ENCODE measurements at places on chromosomes 12 and 14.

DNA sequence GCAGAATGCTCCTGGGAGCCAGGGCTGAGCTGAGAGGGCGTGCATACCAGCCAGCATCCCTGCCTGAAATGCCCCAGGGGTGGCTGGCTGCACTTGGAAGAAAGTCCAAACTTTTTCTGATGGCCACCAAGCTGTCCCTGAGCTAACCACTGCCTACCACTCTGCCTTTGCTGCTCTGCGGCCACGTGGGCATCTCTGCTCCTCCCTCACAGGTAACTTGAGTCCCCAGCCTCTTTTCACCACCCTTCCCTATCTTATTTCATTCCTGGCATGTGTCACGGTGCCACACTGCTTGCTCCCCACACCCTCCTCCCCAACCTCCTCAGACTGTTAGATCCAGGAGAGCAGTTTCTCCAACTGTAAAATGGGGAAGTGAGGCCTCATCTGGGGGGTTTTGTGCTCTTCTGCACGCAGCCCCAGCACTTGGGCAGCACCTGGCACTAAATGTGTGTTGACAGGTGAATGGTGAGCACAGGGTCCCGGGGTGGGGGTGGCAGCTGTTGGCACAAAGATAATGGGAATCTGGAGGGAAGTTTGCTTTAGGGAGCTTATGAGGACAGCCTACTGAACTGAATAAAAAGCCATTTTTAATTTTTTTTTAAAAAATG, 113.0 kb downstream of the GLT1D1 start:
- DNase-seq = peak; percentile 91

GRCh38 chr14:97408937-97409815, 612.0 kb downstream of the VRK1 start:
- DNase-seq = no peak

DNA sequence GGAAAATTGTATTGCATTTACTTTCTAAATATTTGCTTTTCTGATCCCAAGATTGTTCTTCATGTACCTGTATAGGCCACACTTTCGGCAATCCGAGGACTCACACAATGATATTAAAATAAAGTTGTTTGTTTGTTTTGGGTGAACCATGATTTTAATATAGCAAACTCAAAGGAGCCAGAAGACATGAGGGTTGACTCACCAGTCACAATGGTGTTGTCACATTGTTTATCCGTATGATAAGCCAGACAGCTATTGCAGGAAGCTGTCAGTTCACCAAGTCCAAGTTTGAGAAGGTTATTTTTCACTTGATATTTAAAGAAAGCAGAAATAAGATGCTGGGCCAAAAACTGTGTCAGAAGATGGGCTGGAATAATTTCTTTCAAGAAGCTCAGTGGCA, 67.1 kb upstream of the CPM start:
- DNase-seq = no peak

GRCh38 chr14:22973217-22974032, 8.9 kb downstream of the AJUBA start:
- DNase-seq = no peak

GRCh38 chr14:21436567-21437062, 19.3 kb downstream of the CHD8 start:
- peak; percentile 16 for DNase-seq

GRCh38 chr12:128627659-128628058, 196.1 kb downstream of the SLC15A4 start:
- no peak for DNase-seq

GRCh38 chr14:58166005-58166983, 14.3 kb upstream of the ARMH4 start:
- peak; percentile 67 for DNase-seq

GRCh38 chr12:51726161-51726560, 122.4 kb downstream of the FIGNL2 start:
- no peak for DNase-seq

DNA sequence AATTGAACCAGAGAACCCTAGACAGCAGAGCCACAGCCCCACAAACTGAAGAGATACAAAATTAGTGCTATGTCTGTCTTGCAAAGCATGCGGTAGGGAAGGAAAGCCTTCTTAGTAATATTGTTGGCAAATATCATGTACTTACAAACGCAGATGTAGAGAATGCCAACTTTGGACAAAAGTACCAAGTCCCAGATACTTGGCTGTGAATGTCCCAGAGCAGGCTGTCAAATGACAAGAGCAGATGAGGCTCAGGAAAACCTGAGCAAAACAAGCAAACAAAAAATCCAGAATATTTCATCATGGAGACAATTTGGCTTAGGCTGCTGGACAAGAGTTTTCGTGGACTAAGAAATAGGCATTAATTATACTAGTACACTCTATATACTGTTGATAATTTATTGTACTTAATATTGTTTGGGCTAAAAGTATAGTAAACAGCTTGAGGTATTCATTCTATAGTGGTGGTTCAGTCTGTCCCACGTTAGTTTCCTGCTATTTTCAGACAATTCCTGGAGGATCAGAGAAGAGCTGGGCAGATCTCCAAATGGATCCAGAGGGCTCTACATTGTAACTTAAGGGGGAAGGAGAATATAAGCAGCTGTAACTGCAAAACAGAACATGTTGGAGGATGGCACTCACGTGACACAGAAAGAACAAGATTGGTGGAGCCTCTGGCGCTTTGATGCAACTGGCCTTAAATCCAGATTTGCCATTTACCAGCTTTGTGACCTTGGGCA, 329.8 kb downstream of the ATP23 start:
- DNase-seq = no peak

DNA sequence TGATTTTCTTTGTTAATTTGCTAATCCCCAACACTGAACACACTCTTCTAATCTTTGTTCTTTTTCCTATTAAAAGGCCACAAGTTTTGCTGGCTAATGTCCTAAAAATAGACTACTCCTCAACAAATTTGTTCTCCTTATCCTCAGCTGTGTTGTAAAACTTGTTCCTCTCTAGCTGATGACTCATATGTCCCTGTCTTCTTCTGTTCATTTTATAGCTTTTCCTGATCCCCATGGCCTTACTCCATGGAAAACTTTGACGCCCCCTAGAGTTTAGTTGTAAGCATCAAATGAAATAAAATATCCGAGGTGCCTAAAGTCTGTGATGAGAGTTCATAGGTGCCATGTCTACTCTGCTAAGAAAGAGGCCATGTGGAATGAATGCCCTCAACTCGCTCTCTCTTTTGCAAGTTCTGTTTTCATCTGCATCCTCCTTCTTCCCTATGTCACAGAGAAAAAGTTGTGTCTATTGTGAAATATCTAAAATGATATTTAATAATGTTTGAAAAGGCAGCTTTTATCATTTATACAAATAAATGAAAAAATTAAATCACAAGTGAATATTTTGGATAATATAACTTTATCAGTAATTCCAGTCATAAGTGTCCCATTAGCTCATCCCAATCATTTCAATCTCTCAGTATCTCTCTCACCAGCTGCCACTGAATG, 237.9 kb downstream of the IPO8 start:
- DNase-seq = no peak

DNA sequence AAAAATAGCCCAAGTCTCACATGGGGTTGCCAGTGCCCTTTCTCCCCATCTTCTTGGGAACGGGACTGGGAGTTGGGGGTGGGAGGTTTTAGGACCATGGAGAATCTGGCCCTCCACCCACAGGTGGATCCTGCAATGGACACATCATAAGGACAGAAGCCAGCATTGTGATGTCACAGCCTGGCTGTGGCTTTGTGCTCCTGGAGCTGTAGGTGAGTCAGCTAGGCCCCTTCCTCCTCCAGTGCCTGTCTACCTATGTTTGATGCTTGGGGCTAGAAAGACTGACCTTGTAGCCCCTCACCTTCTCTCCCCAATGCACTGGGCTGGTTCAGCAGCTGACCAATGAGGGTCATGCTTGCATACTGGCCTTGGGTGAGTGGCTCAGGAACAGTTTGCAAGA, at the start of gene CCDC197:
TSS of gene CCDC197 (plus strand) at position 220 of the 400 bp plus-strand sequence. CDS start 831 bp downstream, outside the sequence.
- DNase-seq = no peak

- DNase-seq = no peak
Measured at GRCh38 chr12:44307506-44308168, 471.8 kb downstream of the TMEM117 start.

DNA sequence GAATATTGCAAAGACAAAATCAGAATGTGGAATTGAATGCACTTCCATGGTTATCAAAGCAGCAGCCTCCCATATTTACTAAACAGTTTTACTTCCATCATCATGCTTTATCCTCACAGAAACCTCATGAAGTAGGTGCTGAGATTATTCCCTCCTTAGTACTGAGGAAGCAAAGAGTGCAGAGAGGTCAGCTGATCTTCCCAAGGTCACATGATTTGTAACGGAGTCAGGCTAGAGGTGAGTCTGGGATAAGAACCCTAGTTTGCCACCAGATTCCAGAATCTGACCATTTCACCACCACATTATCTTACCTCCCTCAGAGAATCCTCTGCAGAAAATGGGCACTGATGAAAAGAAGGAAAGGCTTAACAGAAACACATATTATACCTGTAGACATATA, 102.0 kb downstream of the LGR5 start:
- DNase-seq = no peak

GRCh38 chr14:104004849-104005248, 62.5 kb upstream of the RD3L start:
- no peak for DNase-seq

DNA sequence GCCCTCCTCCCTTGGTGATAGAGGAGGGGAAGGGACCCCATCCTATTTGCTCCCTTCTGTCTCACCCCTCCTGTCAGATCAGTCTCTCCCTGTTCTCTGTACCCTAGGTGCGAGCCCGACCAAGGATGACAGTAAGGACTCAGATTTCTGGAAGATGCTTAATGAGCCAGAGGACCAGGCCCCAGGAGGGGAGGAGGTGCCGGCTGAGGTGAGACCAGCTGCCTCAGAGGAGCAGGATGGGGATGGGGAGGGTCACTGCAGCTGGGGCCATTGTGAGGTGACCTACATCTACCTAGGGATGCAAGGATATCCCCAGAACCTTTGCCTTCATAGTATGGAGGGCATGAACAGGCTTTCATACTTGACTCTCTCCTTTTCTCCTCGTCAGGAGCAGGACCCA, 22.2 kb downstream of the AGAP2 start:
- no peak for DNase-seq

- DNase-seq = no peak
Measured at GRCh38 chr12:108234158-108234557, 105.0 kb downstream of the CMKLR1 start.

- DNase-seq = no peak
Measured at GRCh38 chr12:132268674-132269073, 60.7 kb downstream of the GALNT9 start.

- DNase-seq = no peak
Measured at GRCh38 chr12:108700833-108701541, 30.3 kb downstream of the CORO1C start.

DNA sequence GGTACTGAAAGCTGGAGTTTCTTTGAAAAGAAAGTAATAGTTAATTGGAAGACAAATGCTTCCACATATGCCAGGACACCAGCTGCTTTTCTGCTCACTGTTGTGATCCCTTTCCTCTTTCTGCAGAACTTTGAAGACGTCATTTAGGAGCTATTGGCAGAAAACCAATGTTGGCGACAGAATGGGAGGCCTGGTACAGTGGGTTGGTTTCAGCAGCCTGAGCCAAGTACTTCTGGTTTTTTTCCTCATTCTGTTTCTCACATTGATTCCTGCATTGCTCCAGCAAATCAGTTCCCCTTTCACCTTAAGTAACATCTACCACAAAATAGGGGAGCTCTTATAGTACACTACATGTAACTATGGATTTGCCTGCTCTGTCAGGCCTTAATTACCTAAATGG, 96.9 kb downstream of the FIGNL2 start:
- no peak for DNase-seq

GRCh38 chr14:25090716-25091454, 40.9 kb upstream of the STXBP6 start:
- no peak for DNase-seq

- DNase-seq = no peak
Measured at GRCh38 chr12:54959291-54960018, 25.1 kb downstream of the TESPA1 start.

GRCh38 chr14:71473843-71474242, 458.4 kb upstream of the RGS6 start:
- no peak for DNase-seq

GRCh38 chr12:3772380-3772779, 19.5 kb upstream of the CRACR2A start:
- no peak for DNase-seq

GRCh38 chr14:77883847-77884238, 83.9 kb downstream of the ADCK1 start:
- no peak for DNase-seq

DNA sequence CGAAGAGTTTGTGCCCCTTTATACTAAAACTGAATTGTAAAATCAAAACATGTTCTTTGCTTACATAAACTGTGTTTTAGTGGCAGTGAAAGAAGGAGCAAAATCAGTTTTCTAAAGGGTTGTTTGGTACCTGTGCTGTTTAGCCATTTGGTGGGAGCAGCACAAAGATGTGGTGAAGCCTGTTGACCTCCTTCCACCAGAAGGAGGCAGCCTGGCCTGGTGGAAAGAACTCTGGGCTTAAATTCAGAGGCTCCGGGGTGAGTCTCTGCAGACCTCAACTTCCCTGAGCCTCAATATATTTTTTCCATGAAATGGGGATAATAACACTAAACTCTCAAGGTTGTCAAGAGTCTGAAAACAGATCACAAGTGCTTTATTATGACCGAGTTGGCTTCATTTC, 502.5 kb downstream of the VRK1 start:
- DNase-seq = no peak

- no peak for DNase-seq
Measured at GRCh38 chr12:9792185-9792900, 31.6 kb upstream of the CD69 start.

DNA sequence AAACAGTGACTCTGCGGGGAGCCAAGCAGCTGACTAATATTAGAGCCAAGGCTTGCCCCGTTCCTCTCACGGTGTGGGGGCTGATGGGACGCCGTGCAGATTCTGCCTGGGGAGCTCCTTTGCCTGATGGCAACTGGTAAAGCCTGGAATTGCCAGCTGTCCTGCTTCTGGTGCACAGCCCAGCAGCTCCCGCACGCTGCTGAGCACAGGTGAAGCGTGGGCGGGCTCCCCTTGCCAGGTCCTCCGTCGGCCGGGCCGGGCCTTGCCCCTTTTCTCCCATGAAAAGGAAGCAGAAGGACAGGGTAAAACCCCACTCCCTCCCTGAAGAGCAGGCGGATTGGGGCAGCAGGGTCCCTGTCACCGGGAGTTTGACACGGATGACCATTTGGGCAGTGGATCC, 79.0 kb downstream of the WDR20 start:
- no peak for DNase-seq

- DNase-seq = no peak
Measured at GRCh38 chr12:47360771-47361388, 281.1 kb upstream of the AMIGO2 start.

GRCh38 chr14:104576970-104577332, 2.6 kb upstream of the C14orf180 start:
- no peak for DNase-seq
